ENCODE measurements at places on chromosomes 2 and 18.

GRCh38 chr2:20213651-20214565, 11.0 kb downstream of the SDC1 start:
- no peak for DNase-seq
- H3K27me3 ChIP-seq, result no peaks in the 10 kb centered on the region
- H3K4me3 ChIP-seq, result no peak overlapping the region
- no peaks in the 10 kb centered on the region for H3K4me1 ChIP-seq
- H3K27ac ChIP-seq, result no peak overlapping the region

GRCh38 chr2:119123389-119123788, 35.2 kb downstream of the C1QL2 start:
- no peak overlapping the region for H3K27ac ChIP-seq
- H3K27me3 ChIP-seq, result no peaks in the 10 kb centered on the region
- no peaks in the 10 kb centered on the region for H3K4me1 ChIP-seq
- DNase-seq, result no peak

DNA sequence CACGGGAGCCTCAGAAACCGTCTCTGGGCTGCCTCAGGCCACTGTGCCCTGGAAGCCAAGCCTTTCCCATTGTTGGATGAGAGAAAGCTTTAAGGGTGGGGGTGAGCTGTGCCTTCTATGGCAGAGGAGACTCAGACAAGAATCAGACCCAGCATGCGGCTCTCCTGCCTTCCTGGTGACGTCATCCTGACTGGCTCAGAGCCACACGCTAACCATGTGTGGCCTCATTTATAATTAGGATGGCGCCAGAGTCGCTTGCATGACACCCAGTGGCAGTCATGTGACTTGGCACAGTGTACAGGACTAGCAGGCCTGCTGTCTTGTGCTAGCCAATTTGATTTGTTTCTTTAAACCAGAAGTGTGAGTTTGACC, 99.1 kb downstream of the SH3BP4 start:
- no peak for DNase-seq
- no peak overlapping the region for H3K27ac ChIP-seq
- H3K4me1 ChIP-seq, result no peaks in the 10 kb centered on the region
- no peak overlapping the region for H3K4me3 ChIP-seq
- H3K27me3 ChIP-seq, result no peaks in the 10 kb centered on the region
- H3K36me3 ChIP-seq, result peaks cover 74% of the 10 kb centered on the region

DNA sequence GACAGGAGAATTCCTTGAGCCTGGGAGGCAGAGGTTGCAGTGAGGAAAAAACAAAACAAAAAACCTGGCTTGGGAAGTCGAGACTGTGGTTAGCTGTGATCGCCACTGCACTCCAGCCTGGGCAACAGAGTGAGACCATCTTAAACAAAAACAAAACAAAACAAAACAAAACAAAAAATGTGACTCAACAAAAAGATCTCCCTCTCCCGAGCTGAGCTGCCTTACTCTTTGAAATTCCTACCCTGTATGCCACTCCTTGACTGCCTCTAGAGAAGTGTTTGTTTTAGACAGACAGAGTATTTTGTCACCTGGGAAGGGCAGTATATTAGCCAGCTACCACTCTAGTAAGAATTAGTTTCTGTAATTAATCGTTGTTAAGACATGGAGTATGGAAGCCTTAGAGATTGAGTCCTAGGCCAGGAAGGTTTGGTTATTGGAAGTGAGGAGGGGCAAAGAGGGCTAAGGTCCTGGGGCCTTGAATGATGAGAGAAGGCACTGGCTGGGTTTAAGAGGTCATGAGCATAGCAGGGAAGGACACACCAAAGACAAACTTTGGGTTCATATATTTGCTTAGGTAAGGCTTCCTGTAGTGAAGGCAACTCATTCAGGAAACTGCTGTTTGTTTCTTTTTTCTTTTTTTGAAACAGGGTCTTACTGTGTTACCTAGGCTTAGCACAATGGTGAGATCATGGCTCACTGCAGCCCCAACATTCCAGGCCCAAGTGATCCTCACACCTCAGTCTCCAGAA, 56.0 kb downstream of the HAUS1 start:
- no peak overlapping the region for H3K27ac ChIP-seq
- no peaks in the 10 kb centered on the region for H3K4me1 ChIP-seq
- H3K4me3 ChIP-seq, result no peak overlapping the region
- no peaks in the 10 kb centered on the region for H3K36me3 ChIP-seq
- DNase-seq, result no peak

GRCh38 chr2:102632380-102633175, 13.2 kb downstream of the SLC9A2 start:
- no peak overlapping the region for H3K27ac ChIP-seq
- H3K27me3 ChIP-seq, result no peaks in the 10 kb centered on the region

DNA sequence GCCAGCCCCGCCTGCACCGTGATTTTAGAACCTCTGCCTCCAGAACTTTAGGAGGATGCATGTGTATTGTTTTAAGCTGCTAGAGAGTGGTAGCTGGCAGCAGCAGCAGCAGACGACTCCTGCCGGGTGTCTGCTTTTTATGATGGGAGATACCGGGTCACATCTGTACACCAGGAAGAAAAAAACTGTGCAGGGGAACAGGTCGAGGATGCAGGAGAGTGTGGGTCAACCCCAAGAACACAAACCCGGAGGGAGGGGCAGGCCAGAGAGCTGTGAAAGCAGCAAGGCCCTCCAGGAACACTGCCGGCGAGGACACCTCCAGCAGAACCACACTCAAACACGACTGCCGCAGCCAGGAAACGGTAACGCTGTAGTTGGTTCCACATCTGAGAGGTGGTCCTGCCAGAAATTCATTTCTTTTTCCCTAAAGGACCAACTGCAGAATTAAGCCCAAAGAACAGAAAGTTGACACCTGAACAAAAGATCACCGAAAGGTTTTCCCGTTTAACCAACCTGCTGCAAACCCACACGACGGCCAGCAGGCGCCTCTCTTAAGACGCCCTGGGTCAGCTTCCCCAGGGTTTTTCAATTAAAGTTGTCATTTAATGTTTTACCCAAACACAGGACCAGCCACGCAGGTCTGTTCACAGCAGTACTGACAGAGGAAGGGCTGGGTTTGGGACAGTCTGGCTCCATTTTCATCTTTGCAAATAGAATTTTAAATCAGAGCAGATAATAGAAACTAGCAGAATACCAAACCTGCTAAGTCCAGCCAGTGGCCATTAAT, 60.5 kb downstream of the NDUFA10 start:
- peaks cover 51% of the 10 kb centered on the region for H3K36me3 ChIP-seq
- H3K4me3 ChIP-seq, result no peak overlapping the region
- DNase-seq, result no peak
- H3K27me3 ChIP-seq, result no peaks in the 10 kb centered on the region
- H3K4me1 ChIP-seq, result no peaks in the 10 kb centered on the region

DNA sequence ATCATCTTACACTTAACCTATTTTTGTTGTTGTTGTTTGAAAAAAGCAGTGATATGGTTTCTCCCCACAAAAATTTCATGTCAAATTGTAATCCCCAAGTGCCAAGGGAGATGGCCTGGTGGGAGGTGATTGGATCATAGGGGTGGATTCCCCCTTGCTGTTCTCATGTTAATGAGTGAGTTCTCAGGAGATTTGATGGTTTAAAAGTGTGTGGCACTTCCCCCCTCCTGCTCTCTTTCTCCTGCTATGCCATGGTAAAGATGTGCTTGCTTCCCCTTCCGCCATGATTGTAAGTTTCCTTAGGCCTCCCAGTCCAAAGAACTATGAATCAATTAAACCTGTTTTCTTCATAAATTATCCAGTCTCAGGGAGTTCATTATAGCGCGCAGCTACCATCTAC, 1362.7 kb upstream of the FAM98A start:
- no peaks in the 10 kb centered on the region for H3K27me3 ChIP-seq
- no peak for DNase-seq

- no peak overlapping the region for H3K27ac ChIP-seq
- no peak for DNase-seq
- H3K36me3 ChIP-seq, result peaks cover 9% of the 10 kb centered on the region
- H3K4me1 ChIP-seq, result no peaks in the 10 kb centered on the region
- H3K4me3 ChIP-seq, result no peak overlapping the region
These were observed 8.9 kb downstream of the STAM2 start for GRCh38 chr2:152166633-152167032.

- H3K27ac ChIP-seq, result no peak overlapping the region
- H3K36me3 ChIP-seq, result no peaks in the 10 kb centered on the region
- no peak overlapping the region for H3K4me3 ChIP-seq
- H3K4me1 ChIP-seq, result peaks cover 2% of the 10 kb centered on the region
These were observed 206.0 kb upstream of the SPRED2 start for GRCh38 chr2:65638443-65638842.

GRCh38 chr2:215140166-215140707, 1.8 kb upstream of the ABCA12 start:
- no peaks in the 10 kb centered on the region for H3K36me3 ChIP-seq
- no peaks in the 10 kb centered on the region for H3K27me3 ChIP-seq
- no peaks in the 10 kb centered on the region for H3K4me1 ChIP-seq
- no peak overlapping the region for H3K27ac ChIP-seq
- DNase-seq, result no peak

DNA sequence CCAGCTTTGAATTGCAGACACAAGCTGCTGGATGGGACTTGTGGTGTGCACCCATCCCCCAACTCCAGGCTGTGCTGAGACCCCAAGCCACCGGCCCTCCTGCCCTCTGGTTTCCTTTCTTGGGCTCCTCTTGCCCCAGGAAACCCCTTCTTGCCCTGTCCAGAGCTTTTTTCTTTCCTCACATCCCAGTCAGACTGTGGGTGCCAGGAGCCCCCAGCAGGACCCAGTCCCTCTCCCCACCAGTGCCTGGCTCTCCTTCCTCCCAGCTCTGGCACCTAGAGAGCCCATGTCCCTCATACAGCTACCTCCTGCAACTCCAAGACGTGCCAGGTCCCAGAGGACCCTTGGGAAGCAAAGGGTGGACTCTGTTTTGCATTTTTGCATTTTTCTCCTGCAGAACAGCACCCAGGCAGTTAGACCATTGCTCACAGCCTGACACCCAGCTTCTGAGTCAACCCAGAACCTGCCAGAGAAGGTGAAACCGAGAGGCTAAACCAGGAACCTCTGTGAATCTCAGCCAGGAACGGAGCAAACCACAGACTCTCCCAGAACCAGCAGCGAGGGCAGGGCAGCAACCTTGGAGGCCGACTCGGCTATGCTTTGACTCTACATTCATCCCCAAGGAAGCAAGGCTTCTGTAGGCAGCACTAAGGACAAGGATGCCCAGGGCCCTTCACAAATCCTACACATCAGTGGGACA, 221.1 kb downstream of the ANAPC1 start:
- H3K36me3 ChIP-seq, result peaks cover 4% of the 10 kb centered on the region
- DNase-seq, result no peak
- H3K27me3 ChIP-seq, result no peaks in the 10 kb centered on the region
- H3K4me3 ChIP-seq, result no peak overlapping the region
- peaks cover 4% of the 10 kb centered on the region for H3K4me1 ChIP-seq

DNA sequence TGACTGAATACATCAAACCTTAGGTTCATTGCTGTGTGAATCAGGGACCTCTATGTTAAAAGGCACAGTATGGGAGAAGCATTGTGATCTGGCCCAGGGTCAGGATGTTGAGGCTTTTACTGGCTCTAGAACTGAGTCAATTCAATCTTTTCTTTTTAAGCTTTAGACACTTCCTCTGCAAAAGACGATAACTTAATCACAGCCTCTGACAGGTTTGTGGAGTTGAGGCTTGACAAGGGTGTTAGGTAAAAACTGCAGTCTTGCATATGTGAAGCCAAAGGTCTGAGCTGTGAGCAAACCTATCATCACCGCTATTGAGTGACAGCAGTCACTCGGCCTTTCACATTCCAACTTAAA, 17.3 kb upstream of the ARHGAP25 start:
- no peak overlapping the region for H3K27ac ChIP-seq
- no peaks in the 10 kb centered on the region for H3K36me3 ChIP-seq
- DNase-seq, result no peak
- H3K4me1 ChIP-seq, result peaks cover 3% of the 10 kb centered on the region

- no peaks in the 10 kb centered on the region for H3K36me3 ChIP-seq
- no peaks in the 10 kb centered on the region for H3K27me3 ChIP-seq
- no peak overlapping the region for H3K27ac ChIP-seq
- peaks cover 2% of the 10 kb centered on the region for H3K4me1 ChIP-seq
- DNase-seq, result peak; percentile 82
- H3K4me3 ChIP-seq, result no peak overlapping the region
These were observed 457.2 kb upstream of the MEX3C start for GRCh38 chr18:51654488-51655326.

DNA sequence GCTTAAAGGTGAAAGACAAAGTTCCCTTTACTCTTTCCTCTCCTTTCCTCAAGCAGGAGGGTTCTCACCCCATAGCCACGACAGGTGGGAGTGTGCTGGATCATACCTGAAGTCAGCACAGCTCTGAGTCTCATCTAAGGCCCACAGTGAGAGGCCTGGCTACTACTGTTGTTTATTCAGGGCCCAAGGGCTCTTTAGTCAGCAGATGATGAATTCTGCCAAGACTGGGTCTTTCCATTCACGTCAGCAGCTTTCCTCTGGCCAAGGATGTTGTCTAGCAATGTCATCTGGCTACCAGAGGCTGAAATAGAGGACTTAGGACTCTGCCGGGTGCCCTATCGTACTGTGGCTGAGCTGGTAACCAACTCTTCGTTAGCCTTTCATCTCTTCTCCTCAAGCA, 308.4 kb upstream of the THUMPD2 start:
- H3K4me1 ChIP-seq, result no peaks in the 10 kb centered on the region
- no peaks in the 10 kb centered on the region for H3K27me3 ChIP-seq
- H3K27ac ChIP-seq, result no peak overlapping the region
- no peak for DNase-seq
- H3K36me3 ChIP-seq, result peaks cover 11% of the 10 kb centered on the region

DNA sequence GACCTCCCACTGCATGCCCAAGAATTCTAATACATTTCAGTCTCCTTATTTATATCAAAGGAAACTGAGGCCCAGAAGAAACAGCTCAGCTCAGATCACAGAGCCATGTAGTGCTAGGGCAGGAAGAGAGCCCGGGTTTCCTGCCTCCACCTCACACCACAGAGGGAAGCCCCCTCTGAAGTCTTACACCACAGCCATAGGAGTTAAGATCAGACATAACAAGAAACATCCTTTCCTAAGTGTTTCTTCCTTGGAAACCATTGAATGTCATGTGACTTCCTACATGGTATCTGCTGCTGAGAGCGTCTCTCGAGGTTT, 102.1 kb downstream of the MTCL1 start:
- no peak overlapping the region for H3K27ac ChIP-seq
- no peaks in the 10 kb centered on the region for H3K4me1 ChIP-seq
- DNase-seq, result no peak
- H3K4me3 ChIP-seq, result no peak overlapping the region

DNA sequence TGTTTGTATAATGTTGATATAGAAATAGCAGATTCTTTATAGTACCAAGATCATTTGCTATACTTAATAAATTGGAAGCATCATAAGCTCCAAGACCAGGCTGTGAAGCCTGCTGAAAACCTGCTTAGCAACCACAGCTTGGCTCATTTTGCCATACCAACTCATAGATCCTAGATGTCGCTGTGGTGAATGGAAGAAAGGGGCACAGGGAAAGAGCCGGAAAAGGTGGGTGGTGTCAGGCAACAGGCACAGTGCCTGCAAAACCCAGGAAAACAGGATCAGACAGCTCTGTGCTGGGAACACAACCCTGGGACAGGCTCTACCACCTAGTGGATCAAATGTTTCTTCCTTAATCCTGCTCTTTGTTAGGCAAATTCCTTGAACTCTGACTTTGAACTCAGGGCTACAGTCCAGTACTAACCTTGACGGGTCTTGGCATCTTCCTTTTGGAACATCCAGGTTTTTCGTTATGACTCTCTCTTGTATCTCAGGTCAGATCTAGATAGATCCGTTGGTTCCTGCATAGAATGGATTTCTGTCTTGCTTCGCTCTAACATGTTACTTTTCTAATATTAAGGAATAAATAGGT, 31.6 kb downstream of the TWSG1 start:
- H3K4me3 ChIP-seq, result no peak overlapping the region
- peak; percentile 82 for DNase-seq
- H3K27ac ChIP-seq, result no peak overlapping the region

GRCh38 chr2:236915726-236916125, 170.0 kb upstream of the COPS8 start:
- H3K27ac ChIP-seq, result no peak overlapping the region
- no peak overlapping the region for H3K4me3 ChIP-seq
- H3K36me3 ChIP-seq, result no peaks in the 10 kb centered on the region
- DNase-seq, result no peak
- no peaks in the 10 kb centered on the region for H3K27me3 ChIP-seq
- no peaks in the 10 kb centered on the region for H3K4me1 ChIP-seq
